ENCODE measurements at places on chromosomes 4 and X. TPM values are rescaled to one million over a fixed set of nuclear protein-coding genes. Genes with fewer than 3 reads are reported as not detected.
A peak's percentile ranks its signal among the peaks of the same experiment; 100 is the strongest.

DNA sequence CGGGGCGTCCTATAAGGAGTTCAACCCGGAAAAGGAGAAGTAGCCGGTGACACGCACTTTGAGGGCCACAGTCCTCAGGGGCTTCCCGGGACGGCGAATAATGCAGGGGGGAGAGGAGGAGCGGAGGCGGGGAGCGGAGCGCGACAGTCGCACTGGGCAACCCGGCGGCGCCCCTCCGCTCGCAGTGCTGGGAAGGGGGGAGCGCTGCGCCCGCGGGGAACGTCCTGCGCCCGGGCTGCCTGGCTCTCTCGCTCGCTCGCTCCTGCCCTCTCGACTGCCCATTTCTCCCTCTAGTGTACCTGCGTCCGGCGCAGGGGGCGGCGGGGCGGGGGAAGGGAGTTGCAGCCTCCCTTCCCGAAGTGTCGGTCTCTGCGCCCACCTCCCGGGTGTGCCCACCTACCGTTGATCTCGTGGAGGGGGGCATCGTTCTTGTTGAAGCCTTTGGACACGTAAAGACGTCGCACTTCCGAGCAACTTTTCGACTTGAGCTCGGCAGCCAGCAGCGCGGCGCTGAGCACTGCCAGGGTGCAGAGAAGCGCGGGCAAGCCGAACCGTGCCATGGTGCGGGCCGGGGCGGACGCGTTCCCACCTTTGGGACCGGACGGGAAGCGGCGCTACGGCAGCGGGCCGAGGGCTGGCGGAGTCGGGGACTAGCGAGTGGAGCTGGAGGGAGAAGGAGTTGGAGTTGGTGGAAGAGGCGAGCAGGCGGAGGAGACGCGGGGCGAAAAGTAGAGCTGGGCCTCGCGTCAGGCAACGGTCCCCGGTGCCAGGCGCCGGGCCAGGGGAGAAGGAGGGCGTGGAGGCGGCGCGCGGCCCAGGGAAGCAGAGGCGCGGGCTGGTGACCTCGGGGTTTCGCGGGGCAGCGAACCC, 648 bp downstream of the GPC4 start:
- DNase-seq: peak; percentile 79
- H3K4me1 ChIP-seq: no peaks in the 10 kb centered on the region
- H3K36me3 ChIP-seq: no peaks in the 10 kb centered on the region
- peak overlapping the region; percentile 42 for H3K4me3 ChIP-seq

- DNase-seq: no peak
- peaks cover 2% of the 10 kb centered on the region for H3K36me3 ChIP-seq
- H3K27ac ChIP-seq: no peak overlapping the region
- H3K4me1 ChIP-seq: no peaks in the 10 kb centered on the region
- no peak overlapping the region for H3K4me3 ChIP-seq
These were observed 2.9 kb downstream of the HDAC8 start for GRCh38 chrX:72569786-72570185.

The GUCY1B1 gene
- 24.9 TPM for total RNA-seq

- no peak overlapping the region for H3K27ac ChIP-seq
- no peaks in the 10 kb centered on the region for H3K27me3 ChIP-seq
- no peak for DNase-seq
- no peaks in the 10 kb centered on the region for H3K36me3 ChIP-seq
These were observed 120.4 kb downstream of the CHIC1 start for GRCh38 chrX:73683236-73683859.

DNA sequence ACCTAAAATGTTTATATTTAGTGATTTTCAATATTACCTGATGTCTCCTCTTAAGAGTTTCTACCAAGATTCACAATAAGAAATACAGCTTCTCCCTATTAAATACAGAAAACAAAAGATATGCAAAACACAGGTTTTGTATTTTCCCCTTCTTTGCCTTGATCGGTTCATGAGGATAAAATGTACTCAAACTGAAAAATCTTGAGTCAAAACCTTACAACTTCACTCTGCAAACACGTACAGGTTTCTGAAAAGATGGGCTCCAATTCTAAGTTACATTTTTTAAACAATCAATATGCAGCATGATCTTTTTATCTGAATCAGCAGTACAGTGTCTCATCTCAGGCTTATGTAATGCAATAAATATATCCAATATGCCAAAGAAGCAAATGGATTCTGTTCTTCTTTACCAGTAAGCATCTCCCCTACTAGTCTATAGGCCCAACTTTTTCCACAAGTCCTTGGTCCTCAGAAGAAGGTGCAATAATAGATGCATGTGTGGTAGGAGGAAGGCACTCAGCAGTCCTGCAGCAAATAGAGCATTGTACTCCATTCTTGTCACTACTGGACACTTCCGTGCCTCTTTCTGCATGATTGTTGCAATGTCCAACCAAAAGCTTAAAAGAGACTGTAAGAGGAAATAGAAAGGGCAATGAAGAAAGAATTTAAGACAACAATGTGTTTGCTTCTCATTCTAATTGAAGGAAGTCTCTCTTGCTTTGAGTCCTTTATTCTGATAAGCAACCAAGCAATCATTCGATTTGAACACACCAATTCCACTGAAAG, 3.2 kb downstream of the MAPK10 start:
- no peak overlapping the region for H3K4me3 ChIP-seq
- no peak for DNase-seq
- no peak overlapping the region for H3K27ac ChIP-seq
- H3K27me3 ChIP-seq: no peaks in the 10 kb centered on the region
- no peaks in the 10 kb centered on the region for H3K36me3 ChIP-seq

GRCh38 chrX:131812847-131813825, 210.0 kb upstream of the STK26 start:
- no peaks in the 10 kb centered on the region for H3K4me1 ChIP-seq
- H3K4me3 ChIP-seq: peak overlapping the region; percentile 46
- peak; percentile 84 for DNase-seq
- no peaks in the 10 kb centered on the region for H3K36me3 ChIP-seq

The PAGE1 gene
- total RNA-seq: not detected

DNA sequence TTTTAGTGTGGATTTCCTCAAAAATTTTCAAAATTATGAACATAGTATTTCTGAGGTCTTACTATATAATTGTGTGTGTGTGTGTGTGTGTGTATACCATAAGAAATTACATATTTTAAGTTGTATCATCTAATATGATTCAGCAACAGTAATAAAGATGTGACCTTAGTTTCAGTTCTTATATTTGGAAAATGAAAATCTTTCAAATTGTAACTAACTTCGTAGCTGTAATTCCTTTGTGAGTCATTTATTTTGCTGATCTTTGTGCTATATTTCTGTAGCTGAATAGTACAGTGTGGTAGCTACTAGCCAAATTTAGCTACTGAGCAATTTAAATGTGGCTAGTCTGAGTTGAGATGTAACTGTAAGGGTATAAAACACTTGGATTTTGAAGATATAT, 116.4 kb downstream of the RAP1GDS1 start:
- no peak for DNase-seq
- H3K36me3 ChIP-seq: peaks cover 2% of the 10 kb centered on the region
- no peak overlapping the region for H3K27ac ChIP-seq

DNA sequence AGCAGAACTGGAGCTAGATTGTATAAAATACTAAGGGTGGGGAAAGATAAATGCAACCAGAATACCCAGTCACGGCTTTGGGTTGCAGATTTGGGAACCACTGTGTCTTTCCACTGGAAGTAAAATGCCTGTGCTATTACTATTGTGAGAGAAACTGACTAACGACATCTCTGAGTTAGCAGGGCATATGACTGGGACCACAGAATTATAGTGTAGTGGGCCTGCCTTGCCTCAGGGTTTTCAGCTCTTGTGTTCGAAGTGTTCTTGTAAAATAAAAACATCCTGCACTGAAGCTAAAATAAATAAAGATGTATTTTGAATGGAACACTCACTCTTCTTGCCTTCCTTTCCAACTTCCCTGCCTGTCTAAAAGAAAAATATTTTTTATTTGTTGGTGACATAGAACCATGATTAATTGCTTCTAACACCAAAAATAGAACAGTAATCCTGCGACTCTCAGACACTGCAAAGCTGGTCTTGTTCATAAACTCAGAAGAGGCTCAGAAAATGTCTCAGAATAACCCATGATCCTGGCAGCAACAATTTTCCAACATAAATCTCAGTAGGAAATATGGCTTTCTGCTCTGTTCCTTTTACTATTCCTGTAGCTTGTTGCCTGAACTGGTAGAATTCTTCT, 104.2 kb downstream of the FAM47B start:
- H3K36me3 ChIP-seq: no peaks in the 10 kb centered on the region
- no peaks in the 10 kb centered on the region for H3K4me1 ChIP-seq
- no peak overlapping the region for H3K27ac ChIP-seq
- no peak for DNase-seq
- H3K4me3 ChIP-seq: no peak overlapping the region

GRCh38 chrX:133185938-133186337, 32.2 kb downstream of the TFDP3 start:
- no peaks in the 10 kb centered on the region for H3K27me3 ChIP-seq
- H3K27ac ChIP-seq: no peak overlapping the region
- H3K4me3 ChIP-seq: no peak overlapping the region
- no peaks in the 10 kb centered on the region for H3K36me3 ChIP-seq

The SHOX gene
- total RNA-seq: not detected

GRCh38 chr4:88606832-88607231, 14.6 kb downstream of the HERC3 start:
- no peak for DNase-seq
- H3K36me3 ChIP-seq: peaks cover 3% of the 10 kb centered on the region
- H3K27me3 ChIP-seq: no peaks in the 10 kb centered on the region
- peaks cover 7% of the 10 kb centered on the region for H3K4me1 ChIP-seq
- no peak overlapping the region for H3K4me3 ChIP-seq

GRCh38 chr4:82809619-82810018, 11.0 kb upstream of the SCD5 start:
- no peaks in the 10 kb centered on the region for H3K27me3 ChIP-seq
- DNase-seq: no peak
- H3K4me1 ChIP-seq: no peaks in the 10 kb centered on the region
- no peak overlapping the region for H3K4me3 ChIP-seq
- no peak overlapping the region for H3K27ac ChIP-seq

DNA sequence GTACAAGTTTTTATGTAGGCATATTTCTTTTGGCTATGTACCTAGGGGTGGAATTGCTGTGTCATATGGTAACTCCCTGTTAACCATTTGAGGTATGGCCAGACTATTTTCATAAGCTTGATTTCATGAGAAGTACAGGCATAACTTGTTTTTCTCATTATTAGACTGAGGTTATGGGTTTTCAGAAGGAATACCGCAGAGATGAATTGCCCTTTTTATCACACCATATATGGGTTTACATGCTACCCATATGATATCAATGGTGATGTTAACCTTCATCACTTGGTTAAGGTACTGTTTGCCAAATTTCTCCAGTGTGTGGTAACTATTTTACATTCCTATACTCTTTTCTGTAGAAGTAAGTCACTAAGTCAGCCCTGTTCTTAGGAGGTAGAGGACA, 23.5 kb downstream of the RAB40A start:
- H3K36me3 ChIP-seq: no peaks in the 10 kb centered on the region
- no peak for DNase-seq
- H3K27ac ChIP-seq: no peak overlapping the region
- no peaks in the 10 kb centered on the region for H3K4me1 ChIP-seq

The MAOB gene
- 35.0 TPM for total RNA-seq

GRCh38 chrX:86137071-86137470, 11.2 kb upstream of the DACH2 start:
- H3K27me3 ChIP-seq: no peaks in the 10 kb centered on the region
- no peaks in the 10 kb centered on the region for H3K36me3 ChIP-seq
- DNase-seq: no peak

DNA sequence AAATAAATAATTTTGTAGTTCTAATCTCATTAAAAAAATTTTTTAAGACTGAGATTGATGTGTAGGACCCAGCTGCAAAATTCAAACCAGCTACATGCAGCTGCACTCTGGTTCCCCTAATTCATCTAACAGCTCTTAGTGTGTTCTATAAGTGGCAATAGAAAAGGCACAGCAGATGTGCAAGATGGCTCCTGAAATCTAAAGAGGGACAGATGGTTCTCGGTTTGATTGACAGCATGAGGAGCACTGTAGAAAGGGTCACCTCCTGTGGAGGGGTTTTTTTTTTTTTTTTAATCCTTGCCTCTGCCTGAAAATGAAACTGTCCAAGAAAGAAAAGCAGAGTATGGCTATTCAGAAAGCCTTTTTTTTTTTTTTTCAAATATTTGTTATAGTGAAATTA, 16.9 kb upstream of the OCIAD1 start:
- no peak overlapping the region for H3K4me3 ChIP-seq
- H3K4me1 ChIP-seq: no peaks in the 10 kb centered on the region
- H3K27me3 ChIP-seq: no peaks in the 10 kb centered on the region
- H3K36me3 ChIP-seq: no peaks in the 10 kb centered on the region
